Ecto neural progenitor cell (in vitro differentiated cells): ENCODE measurements at places on chromosomes 5 and 9.

- peak; percentile 91 for DNase-seq
Observed at GRCh38 chr9:92634712-92635605, 35.0 kb downstream of the IPPK start.

GRCh38 chr9:2872250-2872930 is 28.5 kb upstream of the PUM3 start:
- no peak for DNase-seq

GRCh38 chr9:10614196-10614800 is 1.5 kb upstream of the PTPRD start:
- DNase-seq, result no peak

GRCh38 chr5:150077996-150078801 is 8.2 kb downstream of the CSF1R start:
- no peak for DNase-seq

GRCh38 chr5:132183723-132184122 is 43.9 kb downstream of the P4HA2 start:
- no peak for DNase-seq

- DNase-seq, result no peak
Observed at GRCh38 chr9:26391036-26391435, 501.6 kb downstream of the CAAP1 start.

DNA sequence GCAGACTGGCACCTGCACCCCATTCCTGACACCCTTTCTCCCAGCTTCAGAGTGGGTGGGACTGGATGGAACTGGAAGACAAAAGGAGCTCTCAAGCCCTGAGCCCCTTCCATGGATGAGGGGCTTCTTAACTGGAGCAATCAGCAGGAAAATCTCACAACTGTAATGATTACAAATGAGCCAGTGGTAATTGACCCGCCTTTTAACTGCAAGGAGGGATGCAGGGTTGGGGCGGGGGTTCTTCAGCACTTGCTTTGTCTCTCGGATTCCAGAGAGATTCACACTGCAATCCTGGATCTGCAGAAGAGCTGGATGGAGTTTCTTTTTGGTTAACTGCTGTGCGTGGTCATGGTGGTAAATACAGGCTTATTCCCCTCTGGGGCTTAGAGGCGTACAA is 160.1 kb upstream of the SHB start:
- DNase-seq, result peak; percentile 50

GRCh38 chr5:38534156-38534453 is 22.3 kb downstream of the LIFR start:
- DNase-seq, result no peak

- DNase-seq, result no peak
Observed at GRCh38 chr9:109468927-109469326, 29.2 kb downstream of the PTPN3 start.

- DNase-seq, result no peak
Observed at GRCh38 chr9:14349447-14350348, 35.8 kb upstream of the NFIB start.

DNA sequence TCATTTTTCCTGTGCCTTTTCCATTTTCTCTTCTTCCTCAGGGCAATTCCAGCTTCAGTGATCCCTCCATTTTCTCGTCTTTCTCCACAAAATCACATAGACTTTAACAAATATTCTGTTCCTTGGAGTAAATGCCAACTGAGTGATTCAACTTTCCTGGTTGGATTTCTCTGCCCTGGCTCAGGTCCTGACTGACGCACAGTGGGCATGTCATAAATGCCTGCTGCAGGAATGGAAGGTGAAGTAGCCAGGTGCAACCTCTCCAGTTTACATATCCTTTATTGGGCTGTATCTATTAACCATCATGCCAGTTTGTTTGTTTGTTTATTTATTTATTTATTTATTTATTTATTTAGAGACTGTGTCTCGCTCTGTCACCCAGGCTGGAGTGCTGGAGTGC is 95.1 kb downstream of the MEF2C start:
- DNase-seq, result no peak

GRCh38 chr5:143964919-143965318 is 153.0 kb downstream of the HMHB1 start:
- no peak for DNase-seq

DNA sequence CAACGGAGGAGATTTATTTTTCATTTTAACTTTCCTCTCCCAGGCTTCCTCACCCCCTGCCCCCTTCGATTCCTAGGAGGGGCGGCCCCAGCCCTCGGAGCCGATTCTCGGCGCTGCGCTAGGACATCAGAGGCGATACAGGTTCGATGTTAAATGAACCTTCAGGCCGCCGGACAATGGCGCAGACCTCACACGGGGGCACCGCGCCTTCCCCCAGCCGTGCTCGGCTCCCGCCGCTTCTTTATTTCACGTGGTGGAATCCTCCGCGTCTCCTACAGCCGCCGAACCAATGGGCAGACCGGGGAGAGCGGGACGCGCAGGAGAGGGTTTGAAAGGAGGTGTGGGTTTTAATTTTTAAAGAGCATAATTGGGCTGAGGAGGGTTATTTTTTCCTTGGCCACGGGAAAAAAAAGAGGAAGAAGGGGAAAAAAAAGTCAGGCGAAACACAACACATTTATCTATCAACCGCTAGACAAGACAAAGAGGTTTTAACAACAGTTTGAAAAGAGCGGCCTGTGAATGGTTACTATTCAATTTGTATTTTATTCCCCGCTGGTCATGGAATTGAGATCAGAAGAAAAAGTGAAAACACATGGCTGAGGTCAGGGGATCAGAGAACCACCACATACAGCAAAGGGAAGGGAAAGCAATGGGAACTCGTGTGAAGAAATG is 126.8 kb downstream of the TMEM174 start:
- DNase-seq, result peak; percentile 70

DNA sequence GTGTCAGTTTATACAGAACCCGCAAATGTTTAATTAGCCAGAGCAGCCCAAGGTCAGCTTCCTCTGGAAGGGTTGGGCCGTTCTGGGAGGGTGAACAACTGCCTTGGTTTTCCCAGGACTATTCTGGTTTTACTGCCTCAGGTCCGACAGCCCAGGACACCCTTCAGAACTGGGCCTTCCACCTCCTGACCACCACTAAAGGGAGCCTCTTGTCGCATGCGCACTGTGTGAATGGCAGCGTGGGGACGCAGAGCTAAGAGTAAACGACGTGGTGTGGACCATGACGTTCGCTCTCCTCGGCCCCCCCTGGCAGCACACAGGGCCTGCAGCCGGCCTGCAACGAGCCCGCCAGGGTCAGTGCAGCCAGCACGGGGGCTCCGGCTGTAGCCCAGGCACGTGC is 214.9 kb downstream of the FANCC start:
- no peak for DNase-seq

DNA sequence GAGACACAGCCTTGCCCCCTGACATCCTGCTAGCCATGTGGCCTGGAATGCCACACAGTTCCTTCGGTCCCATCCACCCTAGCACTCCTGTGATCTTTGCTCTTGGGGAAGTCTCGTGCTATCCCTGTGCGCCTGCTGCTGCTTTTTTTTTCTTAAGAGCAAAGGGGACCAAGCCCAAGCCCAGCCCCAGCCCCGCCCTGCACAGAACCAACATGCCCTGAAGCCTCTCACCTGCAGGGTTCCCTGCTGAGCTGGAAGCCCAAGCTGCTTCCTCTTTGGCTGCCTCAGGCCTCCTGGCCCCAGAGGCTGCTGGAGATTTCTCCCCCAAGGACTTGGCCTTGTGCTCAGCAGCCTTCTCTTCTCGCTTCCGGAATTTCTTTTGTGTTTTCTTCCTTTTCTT is 1.8 kb downstream of the SURF6 start:
- DNase-seq, result no peak

DNA sequence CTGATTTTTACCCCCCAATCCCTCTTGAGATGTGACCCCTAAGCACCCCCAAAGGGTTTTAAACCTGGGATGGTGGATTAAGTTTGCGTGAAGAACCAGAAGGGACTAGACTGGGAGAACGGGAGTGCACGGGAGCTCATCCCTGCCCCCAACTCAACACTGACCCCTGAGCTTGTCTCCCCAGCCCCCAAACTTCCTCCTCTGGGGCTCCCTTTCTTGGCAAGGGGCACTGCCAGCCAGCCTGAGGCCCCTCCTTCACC is 5.0 kb upstream of the SET start:
- no peak for DNase-seq

GRCh38 chr5:146832985-146833732 is 45.4 kb downstream of the PPP2R2B start:
- DNase-seq, result no peak

DNA sequence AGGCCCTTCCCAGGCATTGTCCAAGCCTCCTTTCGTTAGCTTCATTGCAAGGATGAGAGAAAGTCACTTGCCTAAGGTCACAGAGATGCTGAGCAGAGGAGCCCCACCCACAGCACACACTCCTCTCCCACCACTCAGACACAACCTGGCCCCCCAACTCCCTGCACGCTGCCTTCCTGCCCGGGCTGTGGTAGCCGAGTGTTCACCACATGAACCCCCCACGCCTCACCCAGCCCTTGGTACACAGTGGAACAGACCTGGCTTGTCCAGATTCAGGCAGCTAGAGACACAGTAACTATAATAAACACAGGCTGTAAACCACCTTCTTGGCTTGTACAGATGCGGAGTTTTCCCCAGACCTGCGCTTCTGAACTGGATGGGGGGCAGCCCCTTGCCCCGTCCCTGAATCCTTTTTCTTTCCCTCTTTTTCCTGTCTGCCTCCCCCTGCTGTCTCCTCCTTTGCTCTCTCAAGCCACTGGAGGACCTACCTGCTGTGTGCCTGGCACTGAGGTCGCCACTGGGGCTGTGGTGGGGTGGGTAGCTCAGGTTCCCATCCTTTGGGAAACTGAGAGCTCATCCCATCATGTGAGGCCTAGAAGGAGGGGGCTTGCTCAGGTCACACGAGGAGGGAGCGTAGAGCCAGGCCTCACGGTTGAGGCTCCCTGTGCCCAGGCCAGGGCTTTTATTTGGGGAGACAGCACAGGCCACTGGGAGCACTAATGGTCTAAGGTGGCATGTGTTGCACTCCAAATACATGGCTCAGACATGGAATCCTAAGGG is 55.7 kb upstream of the SYNPO start:
- no peak for DNase-seq

DNA sequence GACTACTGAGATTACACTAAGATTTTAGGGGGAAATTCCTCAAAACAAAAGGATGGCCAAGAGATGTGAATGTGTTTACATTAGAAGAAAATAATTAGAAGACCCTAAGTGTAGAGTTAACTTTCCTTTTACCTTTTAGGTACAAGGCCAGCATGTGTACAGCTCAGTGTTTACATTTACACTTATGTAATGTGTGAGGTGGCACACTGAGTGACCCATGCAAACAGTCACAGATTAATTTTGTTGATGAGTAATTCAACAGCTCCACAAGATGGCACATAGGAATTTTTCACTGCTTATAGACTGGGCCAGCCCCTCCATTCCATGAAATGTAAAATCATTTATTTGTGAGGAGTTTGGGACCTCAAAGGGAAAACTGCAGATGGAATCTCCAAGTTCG is 90.1 kb upstream of the SLC12A2 start:
- DNase-seq, result no peak

DNA sequence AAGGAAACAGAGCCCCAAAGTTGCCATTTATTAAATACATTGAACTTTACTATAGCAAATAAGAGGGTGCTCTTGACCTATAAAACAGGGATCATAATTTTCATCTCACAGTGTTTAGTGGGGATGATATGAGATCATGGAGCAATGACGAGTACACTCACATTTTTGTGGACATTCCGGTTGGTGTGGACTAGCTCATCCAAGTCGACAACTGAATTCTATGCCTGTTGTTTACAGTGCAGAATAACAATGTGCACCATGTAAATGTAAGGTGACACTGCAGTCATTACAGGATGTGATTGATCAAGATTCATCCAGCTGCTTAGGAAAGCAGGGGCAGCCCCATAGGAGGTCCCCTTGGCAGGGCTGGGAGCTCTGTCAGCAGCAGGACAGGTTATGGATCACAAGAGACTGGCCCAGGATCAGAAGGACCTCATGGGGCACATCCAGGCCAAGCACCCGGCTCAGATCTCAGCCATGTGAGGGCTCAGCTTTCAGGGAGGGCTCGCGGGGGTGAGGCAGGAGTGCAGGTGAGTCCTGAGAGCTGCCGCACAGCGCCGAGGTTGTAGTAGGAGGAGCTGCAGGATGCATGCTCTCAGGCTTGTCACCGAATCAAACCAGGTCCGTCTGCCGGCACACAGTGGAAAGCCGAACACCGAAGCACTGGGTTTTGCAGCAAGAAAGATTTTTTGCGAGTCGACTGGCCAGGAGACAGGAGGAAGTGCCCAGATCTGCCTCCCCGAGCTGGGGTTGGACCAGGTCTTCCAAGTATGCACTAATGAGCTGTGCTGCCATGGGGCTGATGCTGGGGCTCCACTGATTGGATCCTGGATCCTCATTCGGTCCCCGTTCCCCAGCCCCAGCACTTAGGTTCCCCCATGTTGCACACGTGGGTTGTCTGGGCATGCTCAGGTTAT is 28.2 kb downstream of the MRPL36 start:
- no peak for DNase-seq

DNA sequence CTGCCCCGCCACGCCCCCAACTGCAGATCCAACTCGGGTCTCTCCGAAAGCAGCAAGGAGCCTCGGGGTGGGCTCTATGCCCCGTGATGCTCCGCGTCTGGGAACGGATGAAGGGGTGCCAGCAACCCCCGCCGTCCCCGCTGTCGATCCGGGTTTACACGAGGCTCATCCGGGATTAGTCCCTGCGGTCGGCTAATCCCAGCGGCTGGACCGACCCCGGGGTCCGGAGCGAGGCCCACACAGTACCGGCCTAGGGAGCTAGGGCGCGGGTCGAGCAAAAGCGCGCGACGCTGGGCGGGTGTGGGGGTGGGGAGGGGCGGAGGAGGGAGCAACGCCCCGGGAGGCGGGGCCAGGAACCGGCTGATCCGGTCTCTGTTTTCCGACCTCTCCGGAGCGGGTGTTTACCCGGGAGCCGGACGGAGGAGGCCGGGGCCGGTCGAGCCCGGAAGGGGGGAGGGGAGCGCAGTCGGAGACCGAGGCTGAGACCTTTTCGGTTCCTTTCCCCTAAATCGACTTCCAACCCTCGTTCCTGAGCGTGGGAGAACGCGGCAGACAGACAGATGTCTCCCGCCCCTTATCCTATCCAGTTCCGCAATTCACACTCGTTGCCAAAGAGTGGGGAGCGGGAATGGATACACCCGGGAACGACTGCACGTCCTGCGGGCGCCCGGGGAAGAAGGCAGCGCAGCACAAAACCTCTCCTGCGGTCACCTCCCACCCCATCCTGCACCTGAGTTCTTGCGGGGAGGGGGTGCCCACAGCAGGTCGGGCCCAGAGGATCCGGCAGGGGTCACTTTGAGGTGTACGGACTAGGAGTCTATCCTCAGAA is 28.6 kb downstream of the PCDH1 start:
- peak; percentile 94 for DNase-seq

DNA sequence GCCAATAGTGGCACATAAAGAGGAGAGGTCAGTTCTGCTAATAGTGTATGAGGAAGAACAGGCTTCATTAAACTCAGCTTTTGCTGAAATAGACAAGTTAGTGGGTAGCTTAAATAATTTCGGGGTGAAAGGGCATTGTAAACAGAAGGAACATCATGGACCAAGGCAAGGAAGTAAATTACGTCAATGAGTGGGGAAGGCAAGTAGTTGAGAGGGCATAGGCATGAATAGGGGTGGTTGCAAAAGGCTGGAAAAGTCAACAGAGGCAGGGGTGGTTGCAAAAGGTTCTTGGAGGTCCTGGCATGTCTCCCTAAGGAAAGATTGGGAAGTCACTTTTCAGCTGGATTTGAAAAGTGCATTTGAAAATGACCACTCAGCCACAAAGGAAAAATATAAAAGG is 383.3 kb upstream of the RPS23 start:
- DNase-seq, result no peak

GRCh38 chr5:179306191-179307012 is 38.9 kb downstream of the ADAMTS2 start:
- DNase-seq, result no peak

GRCh38 chr9:116267021-116267420 is 113.4 kb downstream of the PAPPA start:
- no peak for DNase-seq

- no peak for DNase-seq
Observed at GRCh38 chr5:89604342-89604741, 721.4 kb upstream of the MEF2C start.
